Stomach (tissue), 19 donors: ENCODE measurements at places on chromosomes 3 and 15. TPM values are rescaled to one million over a fixed set of nuclear protein-coding genes. Genes with fewer than 3 reads are reported as not detected.

AP4E1 gene
- 31.9 TPM for total RNA-seq

WWTR1 gene
- 116 TPM for total RNA-seq

ZBTB47 gene
- total RNA-seq: 40.3 TPM

DNA sequence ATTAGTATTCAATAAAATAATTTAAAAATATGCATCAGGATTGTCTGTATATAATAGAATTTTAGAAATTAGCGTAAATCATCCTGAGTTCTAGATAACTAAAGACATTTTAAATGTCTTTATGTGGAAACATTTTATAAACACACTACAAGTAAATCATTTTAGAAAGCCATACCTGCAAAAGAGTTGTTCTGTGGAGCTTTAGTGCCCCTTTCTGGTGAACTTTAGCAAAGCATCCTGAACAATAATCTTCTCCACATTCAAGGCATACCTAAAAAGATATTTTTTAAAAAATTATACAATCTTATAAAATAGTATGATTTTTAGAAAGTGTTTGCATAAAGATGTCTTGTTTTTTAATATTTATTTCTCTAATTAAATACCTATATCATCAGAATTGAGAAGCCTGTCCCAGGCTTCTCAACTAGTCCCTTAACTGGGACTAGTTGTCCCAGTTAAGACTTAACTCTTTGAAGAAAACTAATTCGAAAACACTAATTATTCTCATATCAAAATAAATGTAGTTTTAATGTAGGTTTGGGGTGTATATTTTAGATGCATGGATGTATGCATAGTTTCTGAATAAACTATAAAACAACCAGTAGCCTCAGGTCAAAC lies 29.7 kb downstream of the ZBBX start:
- H3K4me1 ChIP-seq: no peaks in the 10 kb centered on the region
- no peaks in the 10 kb centered on the region for H3K36me3 ChIP-seq
- no peak for DNase-seq
- no peak overlapping the region for H3K27ac ChIP-seq
- no peak overlapping the region for H3K4me3 ChIP-seq

CCDC39 gene
- 0.72 TPM for total RNA-seq

DNA sequence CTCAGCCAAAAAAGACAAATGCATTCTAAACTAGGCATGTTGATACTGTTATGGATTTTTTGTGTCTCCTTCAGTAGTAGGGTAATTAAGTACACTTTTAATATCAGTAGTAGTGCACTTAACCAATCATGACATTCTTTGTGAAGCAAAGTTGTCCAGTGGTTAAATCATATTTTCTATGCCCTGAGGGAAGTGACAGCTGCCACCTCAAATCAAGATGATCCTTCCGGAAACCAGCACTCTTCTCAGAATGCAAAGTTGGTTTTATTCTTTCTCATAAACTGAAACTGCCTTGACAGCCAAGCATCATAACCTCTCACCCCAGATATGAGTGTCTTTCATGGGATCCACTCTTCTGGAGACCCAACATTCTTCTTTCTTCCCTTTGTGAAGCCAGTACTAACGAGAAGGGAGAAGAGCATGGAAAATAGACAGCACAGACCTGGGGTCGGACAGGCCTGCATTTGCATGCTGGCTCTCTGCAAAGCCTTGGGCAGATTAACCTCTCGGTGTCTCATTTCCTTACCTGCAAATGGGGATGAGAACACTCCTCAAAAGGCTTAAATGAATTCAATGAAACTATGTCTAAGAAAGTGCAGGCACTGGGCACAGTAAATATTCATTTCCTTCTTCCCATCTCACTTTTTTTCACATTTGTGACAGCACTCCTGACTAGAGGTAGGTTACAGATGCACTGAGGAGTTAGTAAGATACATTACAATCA lies 13.2 kb downstream of the AAGAB start:
- no peak overlapping the region for H3K4me3 ChIP-seq
- peaks cover 7% of the 10 kb centered on the region for H3K36me3 ChIP-seq
- H3K27ac ChIP-seq: no peak overlapping the region
- no peak for DNase-seq
- H3K27me3 ChIP-seq: no peaks in the 10 kb centered on the region
- peaks cover 4% of the 10 kb centered on the region for H3K4me1 ChIP-seq

- no peak overlapping the region for H3K4me3 ChIP-seq
- peaks cover 12% of the 10 kb centered on the region for H3K4me1 ChIP-seq
- no peaks in the 10 kb centered on the region for H3K27me3 ChIP-seq
- no peak overlapping the region for H3K27ac ChIP-seq
Observed at GRCh38 chr3:170240671-170241070, 18.4 kb downstream of the PRKCI start.

DNA sequence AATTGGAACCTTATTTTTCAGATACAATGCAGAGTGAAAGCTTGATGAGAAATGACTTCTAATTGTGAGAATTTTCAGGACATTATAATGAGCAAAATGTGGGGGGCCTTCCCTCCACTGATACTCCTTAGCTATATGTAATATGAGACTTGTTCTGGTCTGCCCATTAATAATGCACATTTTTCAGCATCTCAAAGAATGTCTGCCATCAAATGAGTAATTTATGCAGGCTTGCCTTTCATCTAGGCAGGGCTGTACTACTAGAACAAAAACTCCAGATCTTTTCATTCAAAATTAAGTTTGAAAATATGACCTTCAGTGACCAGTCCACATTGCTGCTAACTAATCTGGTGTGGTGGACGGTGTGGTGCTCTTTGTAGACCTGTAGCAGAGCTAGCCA lies 127.4 kb downstream of the LRTM1 start:
- H3K36me3 ChIP-seq: no peaks in the 10 kb centered on the region
- no peak for DNase-seq
- H3K4me3 ChIP-seq: no peak overlapping the region
- H3K4me1 ChIP-seq: no peaks in the 10 kb centered on the region

ITIH4 gene
- total RNA-seq: 1.7 TPM

- DNase-seq: no peak
- no peaks in the 10 kb centered on the region for H3K4me1 ChIP-seq
- no peaks in the 10 kb centered on the region for H3K36me3 ChIP-seq
Observed at GRCh38 chr15:71191296-71191695, 76.0 kb downstream of the THSD4 start.

DNA sequence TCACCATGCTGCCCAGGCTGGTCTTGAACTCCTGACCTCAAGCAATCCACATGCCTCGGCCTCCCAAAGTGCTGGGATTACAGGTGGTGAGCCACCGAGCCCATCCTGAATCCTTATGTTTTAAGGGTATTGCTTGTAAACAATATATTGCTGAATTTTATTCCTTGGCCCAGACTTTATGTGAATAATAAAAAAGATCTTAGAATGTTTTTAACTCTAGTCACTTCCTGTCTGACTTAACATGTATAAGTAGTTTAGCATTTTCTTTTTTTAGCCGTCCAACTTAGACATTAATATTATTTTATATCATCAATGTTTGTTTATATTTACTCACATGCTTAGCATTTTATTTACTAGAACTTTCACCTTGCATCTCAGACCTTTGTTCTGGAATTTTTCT lies 9.2 kb upstream of the EIF2B5 start:
- no peaks in the 10 kb centered on the region for H3K36me3 ChIP-seq
- no peaks in the 10 kb centered on the region for H3K27me3 ChIP-seq
- H3K4me3 ChIP-seq: no peak overlapping the region
- H3K27ac ChIP-seq: no peak overlapping the region
- DNase-seq: no peak

GRCh38 chr15:58293622-58294550 lies 137.9 kb upstream of the LIPC start:
- no peak for DNase-seq
- no peak overlapping the region for H3K4me3 ChIP-seq
- no peaks in the 10 kb centered on the region for H3K27me3 ChIP-seq
- no peaks in the 10 kb centered on the region for H3K36me3 ChIP-seq
- no peak overlapping the region for H3K27ac ChIP-seq
- no peaks in the 10 kb centered on the region for H3K4me1 ChIP-seq

DNA sequence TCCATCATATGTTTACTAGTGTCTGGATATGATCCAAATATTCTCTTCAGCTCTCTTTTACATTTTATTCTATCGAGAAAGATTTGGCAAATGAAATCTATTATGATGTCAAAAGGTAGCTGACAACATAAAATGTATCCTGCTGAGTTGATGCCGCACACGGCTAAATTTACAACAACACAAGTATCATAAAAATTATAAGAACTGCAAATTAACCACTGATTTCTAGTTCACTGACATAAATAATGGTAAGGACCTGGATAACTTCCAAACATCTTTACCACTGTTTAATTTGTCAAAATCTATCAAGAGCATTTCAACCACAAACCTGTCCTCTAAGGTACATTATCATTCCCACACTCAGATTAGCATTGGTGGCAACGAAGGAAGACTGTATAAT lies 244.5 kb downstream of the FOXP1 start:
- no peak overlapping the region for H3K4me3 ChIP-seq
- no peaks in the 10 kb centered on the region for H3K4me1 ChIP-seq
- DNase-seq: no peak
- H3K27ac ChIP-seq: no peak overlapping the region
- H3K36me3 ChIP-seq: no peaks in the 10 kb centered on the region

DNA sequence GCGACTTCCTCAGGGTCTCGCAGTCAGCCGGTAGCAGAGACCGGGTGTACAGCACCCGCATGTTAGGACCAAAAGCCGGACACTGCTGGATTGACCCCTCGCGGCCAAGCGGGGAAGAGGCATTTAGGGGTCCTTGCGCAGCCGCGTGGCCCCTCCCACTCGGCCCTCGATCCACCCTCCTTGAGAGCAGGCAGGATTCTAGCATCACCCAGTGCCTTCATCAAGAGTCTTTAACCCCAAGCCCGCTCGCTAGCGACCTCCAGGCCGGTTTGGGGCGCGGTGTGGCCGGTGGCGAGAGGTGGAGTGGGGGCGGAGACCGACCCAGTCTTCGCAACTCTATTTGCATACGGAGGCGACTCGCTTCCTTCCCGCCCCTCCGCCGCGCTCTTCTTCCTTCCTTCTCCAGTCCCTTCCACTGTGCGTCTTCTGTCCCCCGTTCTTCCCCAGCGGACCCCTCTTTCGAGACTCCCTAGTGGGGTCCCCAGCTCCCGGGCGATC lies at the start of gene ST6GAL1:
Gene ST6GAL1 (plus strand): TSS at position 384 of the 498 bp plus-strand sequence. CDS start 112,178 bp downstream, outside the sequence.
- peak within 1 kb of the TSS; percentile 91 for H3K4me3 ChIP-seq
- H3K4me1 ChIP-seq: peaks cover 49% of the 10 kb centered on the region
- peak; percentile 67 for DNase-seq

DNA sequence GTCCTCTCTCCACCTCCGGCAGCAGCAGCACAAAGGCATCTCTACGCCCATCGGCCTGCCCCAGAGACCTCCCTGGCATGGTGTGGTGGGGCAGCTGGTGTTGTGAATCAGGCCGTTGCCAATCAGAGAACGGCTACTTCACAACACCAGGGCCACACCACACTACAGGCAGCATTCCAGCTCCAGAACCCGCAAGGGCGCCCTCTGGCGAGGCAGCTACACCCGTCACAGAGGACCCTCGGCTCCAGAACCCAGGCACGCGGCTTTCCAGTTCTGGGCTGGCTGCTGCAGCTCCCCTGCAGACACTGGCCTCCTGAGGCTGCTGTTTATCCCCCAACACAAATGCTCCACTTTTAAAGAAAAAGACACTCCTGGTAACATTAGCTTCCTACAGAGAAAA lies 127.5 kb upstream of the TOPAZ1 start:
- no peak overlapping the region for H3K4me3 ChIP-seq
- DNase-seq: peak; percentile 58
- H3K27ac ChIP-seq: no peak overlapping the region

DNA sequence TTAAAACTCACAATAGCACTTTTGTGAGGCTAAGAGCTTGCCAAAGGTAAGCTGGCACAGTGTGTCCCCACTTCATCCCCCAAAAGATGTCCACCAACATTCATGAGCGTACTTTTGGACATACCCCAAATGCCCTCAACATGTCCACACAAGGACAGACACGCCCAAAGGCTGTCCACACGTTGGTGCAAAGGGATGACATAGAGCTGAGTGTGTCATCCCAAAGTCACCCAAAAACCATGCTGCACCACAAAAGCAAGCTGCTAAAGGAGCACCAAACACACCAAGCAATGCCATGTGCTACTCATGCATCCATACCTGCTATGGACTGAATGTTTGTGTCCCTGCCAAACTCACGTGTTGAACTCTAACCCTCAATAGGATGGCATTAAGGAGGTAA lies 57.9 kb downstream of the KLF13 start:
- H3K36me3 ChIP-seq: peaks cover 15% of the 10 kb centered on the region
- peaks cover 24% of the 10 kb centered on the region for H3K4me1 ChIP-seq
- no peaks in the 10 kb centered on the region for H3K27me3 ChIP-seq
